ENCODE measurements at places on chromosomes 2 and 18.
A peak's percentile ranks its signal among the peaks of the same experiment; 100 is the strongest.

DNA sequence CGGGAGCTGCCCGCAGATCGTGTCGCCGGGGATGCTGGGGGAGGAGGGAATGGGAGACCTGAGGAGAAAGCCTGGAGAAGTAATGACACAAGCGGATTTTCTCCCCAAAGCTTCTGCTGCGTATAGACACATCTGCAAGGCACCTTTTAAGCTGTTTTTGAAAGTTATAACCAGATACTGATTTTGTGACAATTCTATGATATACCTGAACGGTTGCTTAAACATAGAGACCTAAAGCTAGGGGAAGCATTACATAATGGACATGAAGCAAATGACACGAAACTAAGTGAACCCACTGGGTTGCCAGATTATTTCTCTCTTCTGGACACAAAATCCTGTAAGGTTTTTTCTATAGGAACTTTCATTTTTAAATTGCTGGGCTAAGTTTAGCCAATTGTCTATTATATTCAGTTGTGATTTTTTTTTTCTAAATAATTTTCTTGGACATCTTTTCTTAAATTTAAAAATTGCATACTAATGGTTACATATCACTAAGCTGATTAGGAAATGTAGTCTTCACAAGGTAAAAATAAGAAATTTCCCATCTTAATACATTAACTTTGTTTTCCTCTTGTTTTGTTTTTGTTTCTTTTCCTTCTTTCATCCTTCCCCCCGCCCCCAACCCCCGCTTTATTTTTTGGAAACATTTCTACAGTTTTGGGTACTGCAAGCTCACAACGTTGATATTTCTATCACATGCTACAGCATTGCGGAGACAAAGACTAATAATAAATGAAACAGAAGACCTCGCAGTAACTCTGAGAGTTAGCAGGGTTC is 1.3 kb downstream of the OSBPL6 start:
- DNase-seq: no peak

DNA sequence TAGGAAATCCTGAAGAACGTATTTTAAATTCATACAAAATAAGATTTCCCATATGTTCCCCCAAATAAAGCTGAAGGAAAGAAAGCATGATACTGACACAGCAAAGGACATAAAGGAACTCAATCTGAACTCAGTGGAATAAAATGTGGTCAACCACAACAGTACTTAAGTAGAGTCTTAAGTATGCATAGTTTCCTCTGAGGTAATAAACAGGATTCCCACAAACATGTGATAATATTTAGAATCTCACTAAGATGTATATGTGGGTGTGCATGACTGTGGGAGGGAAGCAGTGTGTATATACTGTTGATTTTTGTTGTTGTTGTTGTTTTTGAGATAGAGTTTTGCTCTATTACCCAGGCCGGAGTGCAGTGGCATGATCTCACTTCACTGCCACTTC is 69.3 kb downstream of the NOL10 start:
- peak; percentile 31 for DNase-seq

- no peak for DNase-seq
Measured at GRCh38 chr18:21300035-21300907, 58.2 kb downstream of the GREB1L start.

- DNase-seq: no peak
Measured at GRCh38 chr18:74153377-74153776, 5.1 kb downstream of the TIMM21 start.

GRCh38 chr2:1728821-1729220 is 15.5 kb downstream of the PXDN start:
- DNase-seq: no peak

- DNase-seq: no peak
Measured at GRCh38 chr2:167940346-167940725, 307.1 kb downstream of the STK39 start.

Measured in CD4-positive, alpha-beta T cell treated with Interleukin-2 at 100 ng/mL for 4 hours (primary cell).